ENCODE measurements at places on chromosomes 4 and X.

GRCh38 chr4:182978152-182978827, 61.1 kb upstream of the DCTD start:
- no peak for DNase-seq

DNA sequence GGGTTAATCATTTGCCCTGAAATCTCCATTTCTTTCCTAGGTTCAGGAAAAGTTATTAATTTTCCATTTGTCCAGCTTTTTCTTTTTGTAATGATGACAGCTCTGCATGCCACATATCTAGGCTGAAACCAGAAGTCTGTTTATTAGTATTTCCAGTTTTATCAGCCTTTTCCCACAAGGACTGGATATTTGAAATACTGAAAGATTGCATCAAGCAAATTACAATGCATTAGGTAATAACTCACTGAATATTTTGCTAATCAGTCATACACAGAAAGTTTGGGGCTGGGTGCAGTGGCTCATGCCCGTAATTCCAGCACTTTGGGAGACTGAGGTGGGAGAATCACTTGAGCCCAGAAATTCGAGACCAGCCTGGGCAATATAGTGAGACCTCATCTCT, 21.5 kb downstream of the SLC9A7 start:
- no peak for DNase-seq

DNA sequence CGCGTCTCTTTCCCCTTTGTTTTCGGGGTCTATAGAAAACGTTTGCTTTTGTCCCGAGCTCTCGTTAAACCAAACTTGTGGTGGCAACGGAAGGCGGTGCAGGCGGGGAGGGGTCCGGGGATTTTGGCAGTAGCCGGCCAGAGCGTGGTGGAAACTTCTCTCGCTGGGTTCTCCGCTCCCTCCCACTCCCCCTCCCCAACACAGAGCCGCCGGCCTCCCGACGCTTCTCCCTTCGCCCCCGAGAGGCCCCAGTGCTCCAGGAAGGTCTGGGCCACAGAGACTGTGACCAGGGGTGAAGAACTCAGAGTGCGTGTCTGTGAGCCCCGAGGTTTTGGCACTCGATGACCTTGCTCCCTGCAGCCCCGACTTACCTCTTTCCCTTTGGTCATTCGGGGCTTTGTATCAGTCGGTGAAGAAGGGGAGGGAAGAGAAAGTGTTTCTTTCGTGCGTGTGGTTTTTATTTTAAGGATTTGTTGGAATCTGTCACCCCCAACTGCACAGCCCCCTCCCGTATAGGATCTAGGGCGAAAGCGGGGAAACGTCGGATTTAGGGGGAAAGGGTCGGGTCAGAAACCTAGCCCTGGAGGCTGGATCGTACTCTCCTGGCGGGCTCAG, 9.0 kb upstream of the BCOR start:
- no peak for DNase-seq

DNA sequence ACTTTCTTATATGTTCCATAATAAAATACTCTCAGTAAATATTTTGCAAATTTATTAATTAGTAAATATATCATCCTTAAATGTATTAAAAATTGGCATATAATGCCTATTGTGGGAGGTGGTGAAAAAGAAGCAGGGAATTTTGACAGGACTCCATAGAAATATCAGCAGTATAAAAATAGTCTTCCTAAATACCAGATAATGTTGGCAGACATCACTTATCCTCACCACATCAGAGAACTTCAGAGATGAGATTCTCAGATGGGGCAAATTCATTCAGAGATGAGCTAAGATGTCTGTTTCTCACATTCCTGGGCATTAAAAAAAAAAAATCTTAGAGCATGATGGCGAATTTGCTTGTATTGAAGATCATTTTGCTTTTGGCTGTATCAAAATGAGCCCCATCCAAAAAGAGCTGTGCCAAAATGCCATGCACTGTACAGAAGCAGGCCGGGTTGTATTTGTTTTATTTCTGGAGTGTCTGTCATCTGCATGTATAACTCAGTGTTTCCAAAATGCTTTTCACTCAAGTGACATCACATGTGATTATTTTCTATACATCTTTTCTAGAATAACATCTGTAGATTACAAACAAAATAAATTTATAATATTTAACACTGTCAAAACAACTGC, 41.7 kb downstream of the ATP8A1 start:
- DNase-seq: no peak

GRCh38 chr4:139532947-139533346, 23.1 kb downstream of the SETD7 start:
- no peak for DNase-seq

GRCh38 chr4:37991623-37992410, 31.6 kb downstream of the PTTG2 start:
- DNase-seq: no peak

Measured in stimulated activated CD8-positive, alpha-beta memory T cell treated with anti-CD3 and anti-CD28 coated beads, Interleukin-4, amount 100 ng/mL, for 1 hour (primary cell).